ENCODE measurements at places on chromosomes 13 and 19.

DNA sequence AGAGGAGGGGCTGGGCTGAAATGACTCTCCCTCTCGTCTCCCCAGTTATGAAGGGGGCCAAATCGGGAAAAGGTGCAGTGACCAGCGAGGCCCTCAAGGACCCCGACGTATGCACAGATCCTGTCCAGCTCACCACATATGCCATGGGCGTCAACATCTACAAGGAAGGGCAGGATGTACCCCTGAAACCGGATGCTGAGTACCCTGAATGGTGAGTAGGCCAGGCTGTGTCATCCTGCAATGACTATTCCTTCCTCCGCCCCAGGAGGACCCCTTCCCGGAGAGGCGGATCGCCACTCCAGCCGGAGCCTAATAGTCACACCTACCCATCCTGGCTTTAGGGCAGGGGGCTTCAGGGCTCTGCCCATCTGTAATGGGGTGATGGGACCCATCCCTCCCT is 2.6 kb downstream of the MRPL54 start:
- no peak overlapping the region for H3K27ac ChIP-seq
- no peaks in the 10 kb centered on the region for H3K27me3 ChIP-seq
- peaks cover 9% of the 10 kb centered on the region for H3K4me1 ChIP-seq
- no peak for DNase-seq
- no peak overlapping the region for H3K4me3 ChIP-seq
- peaks cover 4% of the 10 kb centered on the region for H3K36me3 ChIP-seq

GRCh38 chr19:18253716-18254115 is 20.5 kb downstream of the IQCN start:
- no peaks in the 10 kb centered on the region for H3K36me3 ChIP-seq
- no peak for DNase-seq
- H3K4me1 ChIP-seq, result no peaks in the 10 kb centered on the region
- no peaks in the 10 kb centered on the region for H3K27me3 ChIP-seq

DNA sequence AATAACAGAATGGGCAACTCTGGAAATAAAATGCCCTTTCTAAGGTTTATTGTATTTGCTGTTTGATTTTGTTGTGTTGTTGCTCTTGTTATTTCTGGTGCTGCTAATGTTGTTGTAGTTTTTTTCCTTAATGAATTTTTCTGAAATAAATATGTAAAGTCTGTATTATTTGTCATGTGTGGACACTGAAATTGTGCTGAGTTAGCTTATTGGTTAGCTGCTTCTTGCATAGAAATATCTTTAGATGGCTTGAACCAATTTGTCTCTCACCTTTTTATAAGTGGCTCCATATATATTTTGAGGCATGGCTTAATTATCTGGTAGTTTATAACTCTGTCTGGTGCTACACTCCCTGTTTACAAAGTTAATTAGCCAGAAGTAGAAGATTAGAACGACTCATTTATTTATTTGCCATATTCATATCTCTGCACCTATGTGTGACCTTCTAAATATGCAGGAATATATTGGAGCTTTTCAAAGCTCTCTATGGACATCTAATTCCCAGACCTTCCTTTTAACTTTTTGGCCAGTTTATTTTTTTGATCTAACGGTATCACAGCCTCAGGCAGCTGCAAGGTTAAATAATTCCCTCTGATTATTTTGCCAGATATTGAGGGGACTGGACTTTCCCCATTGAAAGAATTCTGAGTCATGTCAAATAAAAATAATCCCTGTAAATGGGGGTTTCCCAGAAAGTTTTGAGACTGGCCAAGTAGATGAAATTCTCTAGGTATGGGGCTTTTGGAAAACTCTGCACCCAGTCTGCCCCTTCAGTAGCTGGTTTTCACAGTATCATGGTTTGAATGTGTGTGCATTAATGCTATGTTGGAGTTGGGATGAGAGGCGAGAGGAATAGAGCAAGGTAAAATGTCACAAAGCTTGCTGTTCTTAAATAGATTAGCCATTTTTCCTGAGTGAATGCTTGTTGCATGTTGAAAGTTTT is 1331.7 kb upstream of the MIR17HG start:
- H3K4me3 ChIP-seq, result no peak overlapping the region
- DNase-seq, result no peak
- H3K27ac ChIP-seq, result peak overlapping the region; percentile 29

- no peak overlapping the region for H3K27ac ChIP-seq
- H3K36me3 ChIP-seq, result no peaks in the 10 kb centered on the region
- DNase-seq, result no peak
- H3K27me3 ChIP-seq, result no peaks in the 10 kb centered on the region
- H3K4me3 ChIP-seq, result no peak overlapping the region
Observed at GRCh38 chr13:69324090-69324886, 783.3 kb upstream of the ATXN8OS start.

GRCh38 chr19:57276430-57276829 is 3.9 kb upstream of the ZNF460 start:
- H3K4me3 ChIP-seq, result no peak overlapping the region
- no peaks in the 10 kb centered on the region for H3K27me3 ChIP-seq
- no peak overlapping the region for H3K27ac ChIP-seq
- H3K4me1 ChIP-seq, result peaks cover 7% of the 10 kb centered on the region

- H3K27me3 ChIP-seq, result no peaks in the 10 kb centered on the region
- no peaks in the 10 kb centered on the region for H3K4me1 ChIP-seq
- no peak overlapping the region for H3K4me3 ChIP-seq
- no peaks in the 10 kb centered on the region for H3K36me3 ChIP-seq
Observed at GRCh38 chr13:67643516-67644055, 413.4 kb upstream of the PCDH9 start.

DNA sequence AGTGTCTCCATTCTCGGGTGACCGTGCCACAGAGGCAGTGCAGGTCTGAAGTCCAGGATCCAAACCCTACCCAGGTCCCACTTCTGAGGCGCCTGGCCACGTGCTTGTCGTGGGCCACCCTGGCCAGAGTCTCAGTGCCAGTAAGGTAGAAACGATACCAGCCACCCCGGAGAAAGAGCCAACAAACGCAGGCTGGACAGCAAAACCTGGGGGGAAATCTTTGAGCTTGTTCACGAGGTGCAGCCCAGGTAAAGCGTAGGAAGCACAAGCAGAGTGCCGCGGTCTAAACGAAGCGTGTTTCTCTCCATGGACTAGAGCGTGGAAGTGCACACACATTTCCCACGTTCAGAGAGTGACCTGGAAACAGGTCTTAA is 95.6 kb downstream of the ATP11A start:
- no peak overlapping the region for H3K4me3 ChIP-seq
- peaks cover 4% of the 10 kb centered on the region for H3K4me1 ChIP-seq
- no peak overlapping the region for H3K27ac ChIP-seq
- no peaks in the 10 kb centered on the region for H3K36me3 ChIP-seq
- H3K27me3 ChIP-seq, result no peaks in the 10 kb centered on the region

- H3K4me1 ChIP-seq, result no peaks in the 10 kb centered on the region
- H3K27ac ChIP-seq, result no peak overlapping the region
- no peaks in the 10 kb centered on the region for H3K27me3 ChIP-seq
- DNase-seq, result no peak
- H3K36me3 ChIP-seq, result no peaks in the 10 kb centered on the region
- H3K4me3 ChIP-seq, result no peak overlapping the region
Observed at GRCh38 chr13:73803997-73804396, 330.2 kb downstream of the KLF12 start.

DNA sequence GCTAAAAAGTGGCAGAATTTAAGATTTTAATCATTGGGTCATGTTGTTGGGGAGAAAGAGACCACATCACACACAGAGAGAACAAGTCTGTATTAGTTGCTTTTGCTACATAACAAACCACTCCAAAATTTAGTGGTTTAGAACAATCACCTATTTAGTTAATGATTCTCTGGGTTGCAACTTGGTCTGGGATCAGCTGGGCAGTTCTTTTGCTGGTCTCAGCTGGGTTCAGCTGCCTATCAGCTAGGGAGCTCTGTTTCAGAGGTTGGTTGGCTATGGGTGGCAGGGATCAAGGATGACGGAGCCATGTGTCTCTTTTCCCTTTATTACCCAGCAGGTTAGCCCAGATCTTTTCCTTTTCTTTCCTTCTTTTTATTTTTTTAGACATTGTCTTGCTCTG is 8.9 kb downstream of the PINLYP start:
- no peak overlapping the region for H3K27ac ChIP-seq
- H3K4me3 ChIP-seq, result no peak overlapping the region
- H3K36me3 ChIP-seq, result no peaks in the 10 kb centered on the region
- H3K27me3 ChIP-seq, result no peaks in the 10 kb centered on the region

DNA sequence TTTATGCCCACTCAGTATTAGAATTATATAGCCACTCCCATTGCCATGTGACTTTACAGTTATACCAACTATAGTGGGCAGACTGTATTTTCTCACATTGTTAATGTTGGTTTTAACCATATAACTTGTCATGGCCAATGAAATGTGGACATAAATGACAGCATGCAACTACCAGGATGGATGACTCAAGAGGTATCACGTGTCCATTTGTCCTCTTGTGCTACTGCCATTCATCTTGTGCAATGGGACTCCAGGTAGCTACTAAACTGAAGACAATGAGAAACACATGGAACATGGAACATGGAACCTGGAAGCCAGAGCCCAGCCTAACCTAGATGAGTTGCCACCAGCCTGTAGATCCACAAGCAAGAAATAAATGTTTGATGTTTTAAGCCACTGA is 242.7 kb upstream of the IPO5 start:
- no peaks in the 10 kb centered on the region for H3K36me3 ChIP-seq
- DNase-seq, result no peak
- H3K27ac ChIP-seq, result no peak overlapping the region

GRCh38 chr19:15463861-15464371 is 428 bp downstream of the RASAL3 start:
- H3K4me3 ChIP-seq, result no peak overlapping the region
- H3K4me1 ChIP-seq, result no peaks in the 10 kb centered on the region
- H3K27ac ChIP-seq, result no peak overlapping the region
- no peak for DNase-seq
- no peaks in the 10 kb centered on the region for H3K27me3 ChIP-seq

GRCh38 chr19:53875602-53876325 is 6.2 kb upstream of the PRKCG start:
- H3K4me3 ChIP-seq, result no peak overlapping the region
- H3K36me3 ChIP-seq, result 0 out of 2 replicates have a peak, but pooled peaks cover 6% of the 10 kb centered on the region
- DNase-seq, result no peak
- H3K27me3 ChIP-seq, result no peaks in the 10 kb centered on the region
- peak overlapping the region; percentile 24 for H3K27ac ChIP-seq

Measured in Panc1 (cell line).